ENCODE measurements at places on chromosomes 7 and 10.
A peak's percentile ranks its signal among the peaks of the same experiment; 100 is the strongest.

GRCh38 chr7:112383671-112384417 is 66.4 kb upstream of the IFRD1 start:
- no peak for DNase-seq

DNA sequence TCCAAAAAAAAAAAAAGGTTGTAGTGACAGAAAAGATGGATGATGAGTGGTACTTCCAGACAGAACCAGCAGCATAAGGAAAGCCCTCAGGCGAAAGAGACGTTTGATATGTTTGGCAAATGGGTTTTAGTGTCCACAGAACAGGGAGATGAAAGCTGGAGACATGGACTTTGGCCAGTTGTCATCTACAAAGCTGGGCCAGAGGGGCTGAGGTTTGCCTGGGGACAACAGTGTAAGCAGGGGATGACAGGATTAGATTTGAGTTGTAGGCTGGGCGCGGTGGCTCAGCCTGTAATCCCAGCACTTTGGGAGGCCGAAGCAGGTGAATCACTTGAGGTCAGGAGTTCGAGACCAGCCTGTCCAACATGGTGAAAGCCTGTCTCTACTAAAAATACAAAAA is 47.8 kb upstream of the ELN start:
- DNase-seq = no peak

GRCh38 chr10:132724446-132724845 is 61.5 kb downstream of the NKX6-2 start:
- DNase-seq = no peak

GRCh38 chr10:119080521-119081259 is at the start of gene EIF3A:
EIF3A (minus strand) TSS chr10:119080817; CDS start chr10:119080676, 141 bp downstream.
- peak; percentile 83 for DNase-seq

- no peak for DNase-seq
These were observed 719.5 kb downstream of the ZWINT start for GRCh38 chr10:55641601-55642000.

- no peak for DNase-seq
These were observed 41.8 kb upstream of the ABCB4 start for GRCh38 chr7:87517136-87517815.

DNA sequence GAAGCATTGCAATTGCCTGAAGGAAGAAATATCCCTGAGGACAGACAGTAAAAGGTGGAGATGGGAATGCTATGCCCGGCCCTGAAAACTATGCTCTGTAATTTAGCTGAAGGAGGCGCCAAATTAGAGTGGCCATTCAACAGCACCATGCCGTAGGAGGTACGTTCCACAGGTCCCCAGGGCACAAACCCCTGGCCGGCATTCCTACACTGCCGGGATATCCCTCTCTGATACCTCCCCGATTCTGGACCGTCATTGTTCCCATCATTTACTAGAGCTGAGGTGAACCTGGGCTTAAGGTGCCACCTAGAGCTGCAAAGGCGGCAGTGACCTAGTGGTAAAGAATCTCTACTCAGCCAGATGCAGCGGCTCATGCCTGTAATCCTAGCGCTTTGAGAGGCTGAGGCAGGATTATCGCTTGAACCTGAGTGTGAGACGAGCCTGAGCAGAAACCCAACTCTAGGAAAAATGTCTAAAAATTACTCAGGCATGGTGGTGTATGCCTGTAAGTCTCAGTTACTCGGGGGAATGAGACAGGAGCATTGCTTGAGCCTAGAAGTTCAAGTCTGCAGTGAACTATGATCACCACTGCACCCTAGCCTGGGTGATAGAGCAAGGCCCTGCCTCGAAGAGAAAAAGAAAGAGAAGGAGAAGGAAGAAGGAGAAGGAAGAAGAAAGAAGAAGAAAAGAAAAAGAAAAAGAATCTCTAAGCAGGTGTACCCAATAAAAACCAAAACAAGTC is 53.0 kb upstream of the TNKS2 start:
- DNase-seq = no peak

- DNase-seq = no peak
These were observed 214.7 kb downstream of the MAD1L1 start for GRCh38 chr7:2017914-2018568.

GRCh38 chr10:106147021-106147420 is 1017.5 kb downstream of the SORCS1 start:
- no peak for DNase-seq

- no peak for DNase-seq
These were observed 13.3 kb downstream of the AKR1E2 start for GRCh38 chr10:4839353-4839752.

- no peak for DNase-seq
These were observed 30.6 kb downstream of the ANK3 start for GRCh38 chr10:60359066-60359465.

GRCh38 chr7:75698358-75698757 is 40.4 kb downstream of the HIP1 start:
- no peak for DNase-seq

All from C1 segment of cervical spinal cord (tissue), 14 donors.